ENCODE measurements at places on chromosomes 11 and 22. TPM values are rescaled to one million over a fixed set of nuclear protein-coding genes. Genes with fewer than 3 reads are reported as not detected.

DNA sequence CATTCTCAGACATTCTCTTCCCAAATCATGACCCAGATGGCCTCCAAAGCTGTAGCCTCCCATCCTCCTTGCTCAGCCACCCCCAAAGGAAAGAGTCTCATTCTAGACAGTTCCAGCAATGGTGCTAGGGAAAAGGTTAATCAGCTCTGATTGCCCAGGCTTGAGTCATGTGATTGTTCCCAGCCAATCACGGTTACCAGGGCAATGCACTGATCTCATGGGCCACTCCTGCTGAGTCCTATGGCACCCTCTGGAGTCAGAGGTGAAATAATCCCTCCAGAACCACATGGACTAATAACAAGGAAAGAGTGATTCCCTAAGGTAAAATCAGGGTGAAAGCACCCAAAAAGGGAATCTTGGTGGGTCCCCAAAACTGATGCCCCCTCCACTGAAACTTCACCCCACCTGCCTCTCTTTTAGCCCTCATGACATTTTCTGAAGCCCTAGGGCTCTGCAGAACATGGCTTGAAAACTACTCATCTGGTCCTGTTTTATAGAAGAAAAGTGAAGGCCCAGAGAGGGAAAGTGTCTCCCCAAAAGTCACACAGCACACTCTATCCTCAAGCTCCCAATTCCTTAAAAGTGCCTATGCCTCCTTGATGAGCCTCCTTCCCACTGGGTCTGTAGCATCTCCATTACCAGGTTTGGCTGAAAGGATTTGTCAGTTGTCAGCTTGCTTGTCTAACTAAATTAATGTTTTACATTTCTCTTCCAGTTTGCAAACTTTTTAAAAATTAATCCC is 203.7 kb downstream of the MN1 start:
- no peak for DNase-seq

DNA sequence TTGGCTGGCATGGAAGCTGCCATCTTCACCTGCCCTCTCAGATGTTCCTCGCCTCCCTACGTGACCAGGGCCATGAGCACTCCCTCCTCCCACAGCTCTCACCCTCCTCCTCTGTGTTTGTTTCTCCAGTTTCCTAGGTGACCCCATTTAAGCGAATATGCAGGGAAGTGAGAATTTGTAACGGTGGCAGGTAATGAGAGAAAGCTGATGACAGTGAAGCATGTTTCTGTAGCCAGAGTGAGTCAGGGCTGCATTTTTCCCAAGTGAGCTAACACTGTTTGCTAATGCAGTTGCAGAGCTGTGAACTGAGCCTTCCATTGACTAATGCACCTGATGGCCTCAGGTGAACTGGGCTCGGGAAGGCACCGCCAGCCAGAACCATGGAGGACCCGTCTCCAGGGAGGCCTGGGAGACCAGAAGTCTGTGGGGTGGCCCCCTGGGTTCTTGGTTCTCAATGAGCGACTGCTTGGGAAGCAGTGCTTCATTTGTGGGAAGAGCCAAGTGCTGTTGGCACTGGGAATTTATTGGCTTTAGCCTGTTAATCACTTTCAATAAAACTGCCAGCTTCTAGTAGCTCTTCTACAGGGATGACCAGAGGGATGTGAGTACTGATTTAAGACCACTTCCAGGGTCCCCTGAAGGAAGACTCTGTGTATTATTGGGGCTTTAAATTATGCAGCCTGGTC is 64.5 kb downstream of the BARX2 start:
- DNase-seq: no peak

- DNase-seq: no peak
Observed at GRCh38 chr22:30882974-30883533, 85.5 kb downstream of the MORC2 start.

- DNase-seq: no peak
Observed at GRCh38 chr11:86687185-86687778, 14.9 kb upstream of the ME3 start.

DNA sequence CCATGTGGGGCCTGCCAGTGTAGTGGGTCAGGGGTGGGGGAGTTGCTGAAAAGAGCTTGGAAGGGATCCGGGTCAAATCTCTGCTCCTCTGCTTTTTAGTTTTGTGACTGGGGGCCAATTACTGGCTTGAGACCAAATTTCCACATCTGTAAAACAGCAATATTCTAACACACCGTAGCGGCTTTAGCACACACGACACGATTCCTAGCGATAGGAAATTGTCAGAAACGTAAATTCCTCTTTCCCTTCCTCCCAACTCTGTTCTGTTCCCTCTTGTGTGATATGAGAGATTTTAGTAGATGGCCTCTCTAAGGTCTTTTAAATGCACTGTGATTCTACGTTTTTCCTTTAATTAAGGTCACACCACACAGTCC is 71.9 kb downstream of the MICAL2 start:
- no peak for DNase-seq

GRCh38 chr11:76266286-76267100 is 60.2 kb upstream of the WNT11 start:
- DNase-seq: no peak

DNA sequence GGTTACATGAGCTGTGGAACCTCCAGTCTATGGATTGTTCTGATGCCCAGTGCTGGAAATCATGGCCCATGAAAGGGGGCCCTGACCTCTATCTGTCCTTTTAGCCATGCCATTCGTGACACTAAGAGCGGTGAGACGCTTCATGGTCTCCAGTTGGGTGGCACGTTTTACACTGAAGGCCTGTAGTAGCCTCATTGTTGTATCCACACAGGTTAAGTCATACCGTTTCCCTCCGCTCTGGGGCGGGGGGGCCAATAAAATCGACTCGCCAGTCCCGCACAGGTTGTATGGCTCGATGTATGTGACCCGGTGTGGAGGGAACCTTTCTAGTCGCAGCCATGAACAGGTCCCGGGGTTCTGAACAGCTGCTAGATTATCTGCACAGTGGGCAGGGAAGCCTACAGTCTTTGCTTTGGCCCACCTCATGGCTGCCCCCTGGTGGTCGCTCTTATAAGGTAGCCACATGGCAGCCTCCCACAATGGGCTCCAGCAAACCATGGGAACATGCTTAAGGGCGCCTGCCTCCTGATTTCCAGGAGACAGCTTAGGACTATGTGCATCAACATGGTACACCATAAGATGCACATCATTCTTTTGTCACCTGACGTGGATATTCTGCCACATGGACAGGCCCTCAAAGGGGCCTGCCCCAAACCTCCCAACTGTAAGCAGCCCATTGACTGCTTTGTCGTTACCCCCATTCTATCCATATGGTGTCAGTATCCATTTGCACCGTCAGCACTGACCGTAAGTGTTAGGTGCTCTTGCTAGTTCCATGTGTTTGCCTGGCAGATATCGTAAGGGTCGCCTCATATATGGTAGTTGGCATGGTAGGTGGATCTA is 19.7 kb upstream of the APOL3 start:
- DNase-seq: peak; percentile 88

ARHGAP1 gene
- total RNA-seq: 88.8 TPM

All from activated CD4-positive, alpha-beta T cell treated with anti-CD3 and anti-CD28 coated beads, Interleukin-2, amount 10 ng/mL, durations not matched to agents 7 days and 5 days (primary cell).